CD4-positive, alpha-beta T cell treated with Interleukin-15 for 1 hour (primary cell): ENCODE measurements at places on chromosomes 7 and 10.

DNA sequence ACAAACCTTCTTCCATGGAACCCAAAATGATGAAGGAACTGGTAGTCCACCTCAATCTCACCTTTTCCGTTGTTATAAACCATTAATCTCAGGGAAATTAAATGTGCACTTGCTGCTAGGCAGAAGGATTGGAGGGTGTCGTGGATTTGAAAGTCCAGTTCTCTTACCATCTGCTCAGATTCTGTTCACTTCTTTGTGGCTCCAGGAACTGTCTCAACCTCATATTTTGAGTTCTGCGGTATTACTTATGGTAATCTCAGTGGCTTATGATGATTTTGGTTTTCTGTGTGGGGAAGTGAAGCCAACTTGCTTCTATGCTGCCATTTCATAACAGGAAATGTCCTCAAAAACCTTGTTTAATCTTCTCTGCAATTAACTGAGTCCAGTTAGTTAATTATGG is 136.4 kb downstream of the CDC14C start:
- DNase-seq = no peak

DNA sequence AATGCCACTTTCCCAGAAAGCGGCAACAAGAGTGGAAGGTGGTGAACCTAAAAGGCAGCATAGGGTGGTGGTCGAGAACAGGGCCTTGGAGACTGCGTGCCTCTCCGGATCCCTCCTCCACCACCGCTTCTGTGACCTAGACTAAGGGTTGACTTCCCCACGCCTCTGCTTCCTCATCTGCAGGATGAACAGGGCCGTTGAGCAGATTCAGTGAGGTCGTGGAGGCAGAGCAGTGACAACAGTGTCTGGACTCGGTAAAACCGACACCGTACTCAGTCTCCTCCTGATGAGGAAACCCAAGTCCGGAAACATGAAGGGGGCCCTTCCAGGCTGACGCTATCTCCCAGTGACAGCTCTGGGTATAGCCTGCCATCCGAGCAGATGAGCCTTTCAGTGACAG is 162.6 kb downstream of the CELF2 start:
- peak; percentile 79 for DNase-seq

- no peak for DNase-seq
Observed at GRCh38 chr7:13179011-13179582, 491.7 kb downstream of the ARL4A start.

DNA sequence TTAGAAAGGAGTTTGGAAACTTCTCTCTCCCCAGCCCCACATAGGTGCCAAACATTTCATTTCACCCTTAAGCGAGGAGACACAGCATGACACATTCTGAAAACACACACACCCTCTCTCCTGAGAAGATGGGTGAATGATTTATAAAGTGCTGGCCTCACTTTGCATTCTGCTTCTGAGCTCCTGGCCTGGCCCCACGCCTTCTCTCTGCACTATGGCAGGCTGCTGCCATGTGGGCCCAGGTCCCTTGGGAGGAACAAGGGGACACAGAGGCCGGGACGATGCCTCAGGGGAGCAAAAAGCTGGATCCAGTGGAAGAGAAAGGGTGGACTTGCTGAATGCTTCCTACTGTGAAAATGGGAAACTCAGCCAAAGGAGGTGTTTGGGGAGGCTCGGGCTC is 56.0 kb downstream of the CPXM2 start:
- no peak for DNase-seq

- DNase-seq = no peak
Observed at GRCh38 chr7:10181996-10182395, 791.7 kb upstream of the PHF14 start.

GRCh38 chr10:18719811-18720210 is 60.6 kb downstream of the ARL5B start:
- DNase-seq = no peak

DNA sequence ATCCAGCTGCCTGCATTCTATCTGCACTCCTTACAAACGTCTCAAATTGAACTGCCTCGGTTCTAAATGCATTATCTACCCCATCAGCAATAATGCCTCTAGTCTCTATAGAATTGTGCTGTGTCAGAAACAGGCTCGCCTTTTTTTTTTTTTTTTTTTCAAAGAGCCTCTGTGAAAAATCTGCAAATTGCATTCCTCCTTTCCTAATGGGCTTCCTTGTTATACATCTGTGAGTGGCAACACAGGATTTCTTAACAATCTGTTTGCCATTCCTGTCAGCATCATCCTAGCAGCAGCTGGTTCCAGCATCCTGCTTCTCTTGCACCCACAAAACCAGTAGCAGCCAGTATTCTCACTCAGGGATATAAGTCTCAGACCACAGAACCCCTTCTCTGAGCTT is 413.5 kb upstream of the SEMA3D start:
- DNase-seq = no peak

DNA sequence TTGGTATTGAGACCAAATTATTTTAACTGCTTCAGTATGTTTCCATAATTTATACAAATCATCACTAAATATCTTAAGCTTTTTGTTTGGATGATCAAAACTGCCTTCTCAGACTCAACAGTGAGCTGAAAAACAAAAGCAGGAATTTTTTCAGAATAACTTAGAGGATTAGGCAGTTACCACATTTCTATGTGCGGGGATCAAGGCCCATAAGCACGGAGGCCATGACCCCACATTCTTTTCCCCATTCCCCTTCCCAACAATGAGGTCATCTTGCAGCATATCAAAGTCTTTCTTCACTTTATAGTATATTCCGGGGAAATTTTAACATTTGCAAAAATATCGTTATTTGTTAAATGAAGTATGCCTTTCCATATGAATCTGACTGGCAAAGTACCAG is 125.8 kb downstream of the ELMO1 start:
- DNase-seq = no peak

- no peak for DNase-seq
Observed at GRCh38 chr10:48533951-48534720, 70.7 kb downstream of the ARHGAP22 start.

DNA sequence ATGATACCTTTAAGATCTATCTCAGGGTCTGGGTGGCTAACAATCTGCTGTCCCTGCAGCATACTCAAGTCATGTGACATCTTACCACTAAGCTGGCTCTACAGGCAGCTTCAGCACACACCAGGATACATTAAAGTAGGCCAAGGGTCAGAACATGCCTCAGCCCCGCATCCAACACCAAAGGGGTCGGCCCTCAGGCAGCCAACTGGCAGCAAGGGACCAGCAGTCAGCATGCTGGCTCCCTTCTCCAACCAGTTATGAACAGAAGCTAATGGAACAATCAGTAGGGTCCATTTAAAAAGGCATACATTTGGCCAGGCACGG is 37.1 kb downstream of the FAM53B start:
- no peak for DNase-seq

- DNase-seq = no peak
Observed at GRCh38 chr10:32148864-32149251, 92.6 kb upstream of the KIF5B start.

DNA sequence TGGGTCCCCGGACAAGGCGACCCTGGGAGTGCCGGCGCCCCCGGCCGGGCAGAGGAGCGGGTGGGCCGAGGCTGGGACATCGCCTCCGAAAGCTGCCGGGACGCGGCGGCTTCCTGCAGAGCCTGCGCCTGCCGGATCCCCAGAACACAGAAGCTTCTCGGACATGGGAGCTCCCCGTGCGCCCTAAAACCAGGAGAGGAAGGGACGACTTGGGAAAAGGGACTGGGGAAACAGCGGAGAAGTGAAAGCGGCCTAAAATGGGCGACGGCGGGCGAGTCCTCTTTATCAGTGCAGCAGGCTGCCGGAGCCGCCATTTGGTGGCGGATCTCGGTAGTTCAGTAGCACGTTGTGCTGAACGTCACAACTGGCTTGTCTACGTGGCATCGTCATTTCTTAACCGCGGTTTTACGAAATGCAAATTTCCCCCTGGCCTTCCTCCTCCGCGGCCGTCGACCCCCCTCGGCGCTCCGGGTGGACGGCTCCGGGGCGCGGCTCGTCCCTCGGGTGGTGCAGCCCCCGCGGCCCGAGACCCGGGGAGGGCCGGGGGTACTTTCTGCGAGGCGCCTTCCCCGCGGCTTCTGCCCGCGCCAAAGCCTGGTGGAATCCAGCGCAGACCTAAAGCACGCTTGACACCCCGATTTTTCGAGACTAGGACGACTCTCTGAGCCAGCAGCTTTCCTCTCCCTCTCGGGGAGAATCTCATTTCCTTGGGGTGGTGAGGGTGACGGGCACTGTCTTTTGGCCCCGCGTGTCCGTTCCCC is 9.9 kb upstream of the SPAG6 start:
- peak; percentile 85 for DNase-seq

- no peak for DNase-seq
Observed at GRCh38 chr7:156059369-156059768, 247.1 kb upstream of the SHH start.

DNA sequence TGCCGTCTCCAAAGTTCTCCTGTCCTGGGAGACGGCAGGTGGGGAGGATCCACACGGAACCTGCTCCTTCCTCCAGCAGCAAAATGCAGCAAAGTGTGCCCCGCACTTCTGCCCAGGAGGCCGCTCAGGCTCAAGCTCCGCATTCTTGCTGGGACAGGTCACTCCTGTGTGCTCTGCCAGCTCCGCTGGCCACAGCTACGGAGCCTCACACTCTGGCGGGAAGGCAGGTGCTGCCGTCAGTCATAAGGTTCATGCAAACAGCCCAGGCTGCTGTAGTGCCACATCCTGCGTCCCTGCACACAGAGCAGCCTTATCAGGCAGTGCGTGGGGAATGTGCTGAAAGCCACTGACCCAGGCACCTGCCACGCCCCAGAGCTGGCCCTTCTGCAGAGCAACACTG is 22.4 kb downstream of the ADGRA1 start:
- no peak for DNase-seq
